ENCODE measurements at places on chromosomes 12 and 14.

DNA sequence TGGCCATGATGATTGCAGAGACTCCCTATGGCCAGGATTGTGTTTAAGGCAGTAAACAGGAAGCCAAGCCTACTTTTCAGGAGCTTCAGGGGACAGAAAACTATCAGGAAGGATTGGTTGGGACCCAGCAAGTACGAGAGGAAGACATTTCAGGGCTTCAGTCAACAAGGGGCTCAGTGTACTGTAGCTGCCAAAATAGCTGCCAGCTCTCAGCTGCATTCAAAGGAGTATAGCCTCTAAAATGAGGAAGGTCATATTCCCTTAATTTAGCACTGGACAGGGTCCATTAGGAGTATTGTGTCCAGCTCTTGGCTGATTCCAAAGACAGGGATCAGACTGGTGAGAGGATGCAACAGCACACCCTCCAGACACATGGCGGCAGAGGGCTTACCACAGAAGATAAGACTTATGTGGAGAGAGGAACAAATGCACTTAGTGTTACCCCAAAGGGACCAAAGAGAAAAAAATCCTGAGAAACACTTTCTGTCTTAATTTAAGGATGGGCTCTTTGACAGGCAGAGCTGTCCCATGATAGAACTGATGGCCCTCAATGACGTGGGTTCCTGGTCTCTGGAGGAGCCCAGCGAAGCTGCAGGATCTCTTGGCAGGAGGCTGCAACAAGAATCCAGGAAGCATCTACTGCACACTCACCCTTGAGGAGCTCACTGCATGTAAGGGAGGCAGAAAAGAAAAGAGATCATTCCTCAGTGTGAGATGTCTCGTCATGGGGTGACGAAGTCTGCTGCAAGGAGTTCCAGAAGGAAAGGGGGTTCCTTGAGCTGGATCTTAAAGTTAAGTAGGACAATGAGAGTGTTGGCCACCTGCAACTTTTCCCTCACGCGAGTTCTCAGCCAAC is 14.8 kb downstream of the BDKRB1 start:
- no peak for DNase-seq

- no peak for DNase-seq
These were observed 19.3 kb downstream of the CKB start for GRCh38 chr14:103503296-103503695.

DNA sequence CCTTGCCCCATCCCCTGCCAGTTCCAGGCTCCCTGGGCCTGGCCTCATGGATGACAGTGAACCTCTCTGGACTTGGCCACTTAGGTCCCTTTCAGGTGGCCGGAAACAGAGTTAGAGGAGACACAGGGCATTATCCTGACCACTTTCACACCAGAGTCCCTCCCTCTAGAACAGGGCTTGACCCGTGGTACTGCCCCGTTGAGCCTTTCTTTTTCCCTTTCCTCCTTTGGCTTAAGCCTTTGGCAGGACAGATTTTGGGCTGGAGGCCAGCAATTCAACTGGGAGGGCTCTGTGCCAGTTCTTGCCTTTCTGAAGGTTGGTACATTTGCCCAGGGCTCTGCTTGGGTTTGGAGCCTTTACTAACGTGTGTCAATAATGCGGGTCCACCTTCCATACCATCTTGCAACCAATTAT is 22.8 kb downstream of the TPCN1 start:
- no peak for DNase-seq

- DNase-seq: no peak
These were observed 35.8 kb upstream of the LTBP2 start for GRCh38 chr14:74647678-74648461.

DNA sequence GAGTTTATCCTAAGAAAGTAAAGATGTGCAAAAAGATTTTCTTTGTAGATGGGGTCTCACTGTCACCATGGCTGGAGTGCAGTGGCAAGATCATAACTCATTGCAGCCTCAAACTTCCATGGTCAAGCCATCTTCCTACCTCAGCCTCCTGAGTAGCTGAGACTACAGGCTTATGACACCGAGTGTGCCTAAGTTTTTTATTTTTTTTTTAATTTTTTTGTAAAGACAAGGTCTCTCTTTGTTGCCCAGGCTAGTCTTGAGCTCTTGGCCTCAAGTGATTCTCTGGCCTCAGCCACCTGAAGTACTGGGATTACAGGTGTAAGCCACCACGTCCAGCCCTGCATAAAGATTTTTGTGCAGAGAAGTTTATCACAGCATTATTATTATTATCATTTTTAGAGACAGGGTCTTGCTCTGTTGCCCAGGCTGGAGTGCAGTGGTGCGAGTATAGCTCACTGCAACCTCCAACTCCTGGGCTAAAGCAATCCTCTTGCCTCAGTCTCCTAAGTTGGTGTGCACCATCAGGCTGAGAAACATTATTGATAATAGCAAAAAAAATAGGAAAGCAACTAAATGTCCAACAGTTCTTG is 19.3 kb upstream of the MDM2 start:
- no peak for DNase-seq
